ENCODE measurements at places on chromosomes 7 and 10. TPM values are rescaled to one million over a fixed set of nuclear protein-coding genes. Genes with fewer than 3 reads are reported as not detected.

JAKMIP3 gene
- 0.05 TPM for total RNA-seq

CPA2 gene
- not detected for total RNA-seq

GATA3 gene
- total RNA-seq: 2.5 TPM

LIPJ gene
- total RNA-seq: not detected

SRRT gene
- 79.4 TPM for total RNA-seq

SPDYE8 gene
- total RNA-seq: not detected

All from glomerular endothelial cell (primary cell).